Fibroblast of skin of back (primary cell): ENCODE measurements at places on chromosomes 2 and 18.

DNA sequence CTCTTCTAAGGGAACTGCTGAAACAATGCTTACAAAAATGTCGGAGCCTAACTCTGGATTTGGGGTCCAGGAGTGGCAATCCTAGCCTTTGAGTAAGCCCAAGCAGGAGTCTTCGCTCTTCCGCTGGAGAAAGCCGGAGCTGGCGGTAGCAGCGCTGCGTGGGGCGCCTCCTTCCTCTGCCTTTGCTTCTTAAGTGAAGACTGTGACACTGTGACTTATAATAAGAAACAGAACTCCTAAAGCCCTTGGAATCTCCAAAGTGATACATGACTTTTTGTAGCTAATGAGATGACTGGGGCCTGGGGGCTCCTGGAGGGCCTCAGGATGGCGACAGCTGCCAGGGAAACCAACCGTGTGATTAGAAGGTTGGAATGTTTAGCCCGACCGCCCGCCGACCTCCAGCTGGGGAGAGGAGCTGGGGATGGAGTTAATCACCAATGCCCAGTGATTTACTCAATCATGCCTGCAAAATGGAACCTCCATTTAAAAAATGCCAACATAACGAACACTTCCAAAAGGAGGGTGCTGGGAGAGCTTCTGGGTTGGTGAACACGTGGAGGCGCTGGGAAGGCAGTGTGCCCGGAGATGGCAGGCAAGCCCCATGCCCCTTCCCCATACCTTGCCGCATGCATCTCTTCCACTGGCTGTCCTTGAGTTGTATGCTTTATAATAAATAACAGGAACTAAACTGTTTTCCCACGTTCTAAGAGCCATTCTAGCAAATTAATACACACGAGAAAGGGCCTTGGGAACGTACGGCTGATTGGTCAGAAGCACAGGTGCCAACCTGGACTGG is 29.0 kb upstream of the MAL start:
- peak; percentile 1 for DNase-seq

- peak; percentile 33 for DNase-seq
Observed at GRCh38 chr2:144132357-144132756, 387.6 kb downstream of the ZEB2 start.

- no peak for DNase-seq
Observed at GRCh38 chr2:144686518-144687215, 166.7 kb upstream of the ZEB2 start.

DNA sequence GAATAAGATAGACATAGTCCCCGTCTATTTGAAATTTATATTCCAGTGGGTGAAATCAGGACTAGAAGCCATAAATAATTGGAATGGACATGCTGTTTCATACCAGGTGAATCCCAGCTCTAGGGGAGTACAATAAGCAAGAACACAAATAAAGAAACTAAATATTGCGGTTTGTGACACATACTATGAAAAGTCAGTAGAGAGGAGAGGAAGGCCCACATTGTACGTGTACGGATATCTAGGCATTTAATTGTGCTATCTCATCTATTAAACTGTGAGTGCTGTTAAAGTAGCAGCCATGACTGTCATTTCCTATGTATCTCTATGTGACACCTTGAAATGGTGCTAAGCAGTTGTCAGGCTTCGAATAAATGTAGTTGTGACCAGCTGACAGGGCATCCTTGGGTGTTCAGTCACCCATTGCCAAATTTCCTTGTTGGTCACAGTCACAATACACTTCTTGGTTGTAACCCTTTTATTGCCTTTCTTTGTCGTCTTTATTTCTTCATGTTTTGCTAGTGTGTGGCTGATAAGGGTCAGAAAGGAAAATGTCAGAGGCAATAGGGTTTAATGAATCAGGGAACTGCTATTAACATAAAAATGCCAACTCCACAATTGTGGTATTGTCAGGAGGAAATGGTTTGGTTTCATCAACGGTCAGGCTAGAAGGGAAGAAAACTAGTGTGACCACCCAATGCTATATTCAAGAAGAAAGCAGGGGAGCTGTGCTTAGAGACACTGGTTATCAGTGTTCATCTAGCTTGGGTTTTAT is 31.5 kb downstream of the CPO start:
- no peak for DNase-seq

DNA sequence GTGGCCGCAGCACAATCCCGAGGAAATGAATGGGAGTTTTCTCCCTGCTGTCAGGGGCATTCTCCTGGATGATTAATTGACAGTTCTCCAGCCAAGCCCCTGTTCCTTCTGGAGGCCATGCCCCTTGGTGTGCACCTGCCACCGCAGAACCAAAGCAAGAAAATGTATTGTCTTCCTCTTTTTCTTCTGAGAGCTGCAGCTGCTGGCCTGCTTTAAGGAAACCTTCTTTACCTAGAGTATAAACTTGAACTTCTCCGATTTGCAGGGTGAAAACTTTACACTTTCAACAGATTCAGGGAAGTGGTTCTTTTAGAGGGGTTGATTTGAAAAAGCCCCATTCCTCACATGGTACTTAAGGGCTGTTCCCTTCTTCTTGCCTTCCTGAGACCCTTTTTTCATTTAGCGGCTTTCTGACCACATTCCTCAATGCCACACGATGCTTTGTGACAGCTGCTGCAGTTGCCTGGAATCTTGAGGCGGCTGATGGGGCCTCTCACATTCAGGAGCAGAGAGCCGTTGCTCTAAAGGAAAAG is 402.8 kb downstream of the TXNL1 start:
- DNase-seq, result peak; percentile 40

GRCh38 chr18:5410582-5410981 is 115.1 kb upstream of the ZBTB14 start:
- no peak for DNase-seq

GRCh38 chr2:218075975-218076811 is 7.1 kb downstream of the RUFY4 start:
- no peak for DNase-seq

GRCh38 chr2:181440344-181440743 is 16.8 kb upstream of the ITGA4 start:
- DNase-seq, result no peak

- peak; percentile 82 for DNase-seq
Observed at GRCh38 chr2:164839914-164840457, 1.6 kb downstream of the COBLL1 start.

- DNase-seq, result no peak
Observed at GRCh38 chr2:222977121-222977520, 74.9 kb upstream of the KCNE4 start.

GRCh38 chr2:44655401-44655864 is 286.1 kb upstream of the SIX3 start:
- no peak for DNase-seq

GRCh38 chr2:82853299-82853698 is 1605.8 kb downstream of the SUCLG1 start:
- no peak for DNase-seq

GRCh38 chr2:234730066-234730640 is 221.7 kb upstream of the SH3BP4 start:
- DNase-seq, result no peak

- no peak for DNase-seq
Observed at GRCh38 chr18:58934356-58934755, 69.7 kb downstream of the ZNF532 start.

DNA sequence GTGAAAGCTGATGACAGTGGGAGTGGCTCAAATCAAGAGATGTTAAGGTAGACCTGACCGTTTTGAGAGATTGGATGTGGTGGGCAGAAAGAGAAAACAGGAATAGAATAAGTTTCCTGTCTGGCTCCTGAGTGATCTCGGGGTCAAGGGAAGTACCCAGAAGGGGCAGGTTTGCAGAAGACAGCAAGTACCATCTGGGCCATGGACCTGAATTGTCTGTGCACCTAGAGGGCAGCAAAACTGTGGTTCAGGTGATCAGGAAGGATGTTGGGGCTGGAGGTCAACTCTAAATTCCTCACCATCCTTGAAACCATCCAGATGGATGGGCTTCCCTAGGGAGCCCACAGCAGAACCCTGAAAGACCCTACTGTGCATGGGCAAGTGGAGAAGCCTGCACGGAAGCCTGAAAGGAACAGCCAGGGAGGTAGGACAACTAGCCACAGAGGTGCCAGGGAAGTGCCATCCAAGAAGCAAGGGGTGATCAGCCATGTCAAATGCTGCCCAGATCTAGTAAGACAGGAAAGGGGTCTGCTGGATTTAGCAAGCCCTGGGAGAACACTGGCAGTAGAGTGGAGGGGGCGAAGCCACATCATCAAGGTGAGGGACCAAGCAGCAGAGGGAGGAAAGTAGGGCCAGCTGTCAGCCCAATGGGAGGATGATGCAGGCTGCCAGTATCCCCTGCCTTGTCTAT is 8.0 kb downstream of the TEX261 start:
- DNase-seq, result no peak

DNA sequence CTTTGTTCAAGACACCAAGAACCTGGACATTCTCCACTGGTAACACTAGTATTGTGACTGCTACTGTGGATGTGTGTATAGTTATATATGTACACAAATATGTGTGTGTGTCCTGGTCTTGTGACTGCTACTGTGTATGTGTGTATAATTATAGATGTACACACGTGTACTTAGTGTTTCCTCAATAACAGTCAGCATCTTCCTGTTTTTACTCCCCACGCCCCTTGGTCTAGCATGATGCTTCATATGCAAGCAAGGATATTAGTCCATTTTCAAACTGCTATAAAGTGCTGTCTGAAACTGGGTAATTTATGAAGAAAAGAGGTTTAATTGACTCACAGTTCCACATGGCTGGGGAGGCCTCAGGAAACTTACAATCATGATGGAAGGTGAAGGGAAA is 802.7 kb downstream of the RNF144A start:
- DNase-seq, result no peak

- DNase-seq, result no peak
Observed at GRCh38 chr2:145546091-145546490, 1026.2 kb upstream of the ZEB2 start.

GRCh38 chr2:238940806-238941205 is 92.9 kb downstream of the TWIST2 start:
- no peak for DNase-seq

DNA sequence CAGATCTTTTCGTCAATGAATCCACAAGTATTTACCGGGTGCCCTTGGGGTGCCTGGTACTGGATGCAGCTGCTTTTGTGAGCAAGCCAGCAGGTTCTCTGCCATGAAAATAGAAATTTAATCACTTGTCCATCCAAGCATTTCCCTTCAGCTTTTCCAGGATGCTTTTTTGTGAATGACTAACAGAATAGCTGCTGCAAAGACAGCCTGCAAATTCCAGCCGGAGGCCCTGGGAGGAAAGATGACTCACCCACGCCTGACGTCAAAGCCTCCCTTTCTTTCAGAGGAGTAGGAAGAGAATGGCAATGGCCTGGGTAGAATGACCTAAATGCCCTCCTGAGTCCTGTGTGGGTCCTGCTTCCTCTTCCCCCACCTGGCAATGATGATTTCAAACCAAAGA is 111.9 kb downstream of the AP1S3 start:
- DNase-seq, result peak; percentile 97

DNA sequence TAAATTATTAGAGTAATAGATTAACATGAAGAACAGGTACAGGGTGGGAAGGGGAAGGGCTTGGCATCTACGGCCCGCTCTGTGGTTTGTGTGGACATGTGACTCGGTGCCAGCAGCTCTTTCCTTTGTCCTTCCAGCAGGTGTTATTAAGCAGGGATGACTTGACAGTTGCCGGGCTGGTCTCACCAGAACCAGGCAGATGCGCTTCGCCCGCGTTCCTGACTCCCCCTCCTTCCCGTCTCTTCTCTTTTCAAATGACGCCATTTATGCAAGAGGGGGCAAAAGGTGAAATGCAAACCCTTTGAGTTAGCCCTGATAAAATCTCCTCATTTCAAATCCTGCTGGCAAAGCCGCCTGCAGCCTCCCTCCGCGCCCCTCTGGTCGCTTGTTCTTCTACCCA is 38.9 kb upstream of the MGAT4A start:
- DNase-seq, result no peak

GRCh38 chr18:25921677-25922421 is 168.6 kb downstream of the SS18 start:
- peak; percentile 2 for DNase-seq

- no peak for DNase-seq
Observed at GRCh38 chr2:209413311-209414014, 10.4 kb upstream of the MAP2 start.

DNA sequence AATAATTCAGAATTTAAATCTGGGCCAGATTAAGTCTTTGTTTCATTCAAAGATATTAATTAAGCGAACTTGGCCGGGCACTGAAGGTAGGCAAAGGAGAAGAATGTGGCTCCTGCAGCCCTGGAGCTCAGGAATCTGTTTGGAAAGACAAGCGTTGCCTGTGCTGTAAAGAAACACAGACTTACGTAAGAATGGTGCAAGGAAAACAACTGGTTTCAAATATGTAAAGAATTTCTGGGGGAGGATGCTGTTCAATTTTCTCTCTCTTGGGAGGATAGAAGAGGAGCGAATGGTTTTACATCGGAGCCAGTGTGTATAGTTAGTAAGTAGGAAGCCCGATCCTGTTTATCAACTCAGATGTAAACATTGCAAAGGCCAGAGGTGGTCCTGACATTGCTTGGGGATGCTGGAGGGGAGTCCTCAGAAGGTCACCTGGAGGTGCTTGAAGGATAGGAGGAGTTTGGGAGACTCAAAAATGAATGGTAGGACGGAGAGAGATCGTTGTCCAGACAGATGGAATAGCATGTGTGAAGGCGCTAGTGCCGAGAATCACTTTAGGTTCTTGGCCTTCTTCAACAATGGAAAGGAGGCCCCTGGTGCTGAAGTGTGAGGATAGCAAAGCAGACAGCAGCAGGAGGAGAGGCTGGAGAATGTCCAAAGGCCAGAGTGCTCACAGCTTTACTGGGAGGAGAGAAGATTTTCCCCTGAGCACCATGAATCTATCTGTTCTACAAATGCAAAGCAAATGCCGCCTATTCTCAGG is 456.1 kb downstream of the LPIN1 start:
- peak; percentile 46 for DNase-seq

GRCh38 chr2:154490530-154490929 is 208.0 kb upstream of the KCNJ3 start:
- no peak for DNase-seq

GRCh38 chr2:80499095-80499494 is 194.5 kb upstream of the LRRTM1 start:
- DNase-seq, result peak; percentile 58

GRCh38 chr2:122028371-122029100 is 273.1 kb downstream of the TSN start:
- peak; percentile 88 for DNase-seq

DNA sequence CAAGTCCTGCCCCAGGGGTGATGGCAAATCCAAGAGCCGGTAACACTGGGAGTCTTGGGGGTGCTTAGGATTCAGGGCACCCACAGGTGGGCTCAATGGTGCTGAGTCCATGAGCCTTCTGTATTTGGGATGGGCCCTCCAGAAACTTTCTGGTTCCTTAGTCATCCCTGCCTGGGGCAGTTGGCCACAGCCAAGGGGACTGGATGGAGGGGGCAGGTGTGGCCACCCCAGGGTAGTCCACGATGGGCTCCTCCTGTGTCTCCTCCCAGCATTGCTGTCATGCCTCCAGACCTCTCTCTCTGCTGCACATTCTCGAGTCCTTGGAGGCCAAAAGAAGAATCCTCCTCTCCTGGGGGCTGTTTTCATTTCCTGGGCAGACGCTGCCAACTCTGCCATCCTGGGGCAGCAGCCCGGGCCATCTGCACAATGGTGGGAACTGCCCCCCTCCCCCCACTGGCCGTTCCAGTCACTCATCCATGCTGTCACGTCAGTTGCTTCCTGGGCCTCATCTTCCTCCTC is 158.0 kb upstream of the TWIST2 start:
- no peak for DNase-seq
